ENCODE measurements at places on chromosomes 16 and 17.

- no peak for DNase-seq
Measured at GRCh38 chr16:4378161-4378666, 6.6 kb downstream of the VASN start.

DNA sequence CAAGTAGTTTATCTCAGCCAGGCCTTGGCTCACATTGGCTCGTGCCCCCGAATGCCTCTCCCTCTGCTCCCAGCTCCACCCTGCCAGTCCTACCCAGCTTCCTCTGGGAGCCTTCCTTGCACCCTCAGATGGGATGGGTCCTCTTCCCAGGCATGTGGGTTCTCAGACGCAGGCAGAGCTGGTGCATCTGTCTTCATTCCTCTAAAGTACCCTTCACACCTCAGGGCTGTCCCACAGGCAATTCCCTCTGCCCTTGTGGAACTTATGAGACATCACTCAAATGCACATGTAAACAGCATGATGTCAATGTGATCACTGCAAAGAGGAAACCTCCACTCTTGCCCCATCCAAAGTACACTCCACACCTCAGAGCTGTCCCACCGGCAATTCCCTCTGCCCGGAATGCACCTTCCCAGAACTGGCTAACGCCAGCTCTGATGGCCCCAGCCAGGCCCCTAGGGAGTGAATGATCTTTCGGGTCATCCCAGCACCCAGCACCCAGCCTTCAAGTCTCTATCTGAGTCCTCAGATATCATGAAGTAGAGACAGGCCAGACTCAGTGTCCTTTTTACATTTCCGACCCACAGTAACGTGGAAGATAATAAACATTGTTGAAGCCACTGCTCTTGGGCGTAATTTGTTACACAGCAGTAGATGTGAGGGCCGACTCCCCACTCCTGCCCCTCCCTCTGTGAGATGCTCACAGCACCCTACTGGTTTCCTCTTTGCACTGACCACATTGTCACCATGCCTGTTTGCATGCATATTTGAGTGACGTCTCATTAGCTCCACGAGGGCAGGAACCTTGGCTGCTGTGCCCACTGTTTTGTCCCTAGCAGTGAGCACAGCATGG, 85.4 kb downstream of the N4BP1 start:
- DNase-seq = no peak

DNA sequence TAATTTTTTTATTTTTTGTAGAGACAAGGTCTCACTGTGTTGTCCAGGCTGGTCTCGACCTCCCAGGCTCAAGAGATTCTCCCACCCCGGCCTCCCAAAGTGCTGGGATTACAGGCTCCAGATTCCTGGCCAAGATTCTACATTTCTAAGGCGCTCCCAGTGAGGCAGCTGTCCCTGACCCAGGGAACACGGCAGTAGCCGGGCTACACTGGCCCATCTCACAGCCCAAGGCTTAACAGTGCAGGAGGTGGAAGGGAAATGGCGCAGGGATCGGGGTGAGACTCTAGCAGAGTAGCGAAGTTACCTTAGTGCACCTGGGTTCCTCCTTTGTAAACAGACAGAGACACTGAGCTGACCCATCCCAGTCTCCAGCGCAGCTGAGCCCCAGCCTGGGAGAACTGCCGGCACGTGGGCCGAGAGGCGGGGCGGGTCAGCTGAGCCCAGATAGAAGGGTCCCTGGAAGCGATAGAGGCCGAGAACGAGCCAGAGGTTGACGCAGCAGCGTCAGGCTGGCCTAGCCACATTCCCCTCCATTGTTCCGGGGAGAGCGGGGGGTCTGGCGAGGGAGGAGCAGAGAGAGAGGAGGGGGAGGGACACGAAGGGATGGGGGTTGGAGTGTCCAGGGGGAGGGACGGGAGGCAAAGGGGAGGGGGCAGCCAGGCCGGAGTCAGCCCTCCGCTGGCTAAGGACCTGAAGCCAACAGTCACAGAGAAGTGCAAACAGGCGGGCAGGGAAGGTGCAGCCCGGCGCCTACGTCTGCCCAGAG, 2.5 kb downstream of the CARHSP1 start:
- DNase-seq = no peak

DNA sequence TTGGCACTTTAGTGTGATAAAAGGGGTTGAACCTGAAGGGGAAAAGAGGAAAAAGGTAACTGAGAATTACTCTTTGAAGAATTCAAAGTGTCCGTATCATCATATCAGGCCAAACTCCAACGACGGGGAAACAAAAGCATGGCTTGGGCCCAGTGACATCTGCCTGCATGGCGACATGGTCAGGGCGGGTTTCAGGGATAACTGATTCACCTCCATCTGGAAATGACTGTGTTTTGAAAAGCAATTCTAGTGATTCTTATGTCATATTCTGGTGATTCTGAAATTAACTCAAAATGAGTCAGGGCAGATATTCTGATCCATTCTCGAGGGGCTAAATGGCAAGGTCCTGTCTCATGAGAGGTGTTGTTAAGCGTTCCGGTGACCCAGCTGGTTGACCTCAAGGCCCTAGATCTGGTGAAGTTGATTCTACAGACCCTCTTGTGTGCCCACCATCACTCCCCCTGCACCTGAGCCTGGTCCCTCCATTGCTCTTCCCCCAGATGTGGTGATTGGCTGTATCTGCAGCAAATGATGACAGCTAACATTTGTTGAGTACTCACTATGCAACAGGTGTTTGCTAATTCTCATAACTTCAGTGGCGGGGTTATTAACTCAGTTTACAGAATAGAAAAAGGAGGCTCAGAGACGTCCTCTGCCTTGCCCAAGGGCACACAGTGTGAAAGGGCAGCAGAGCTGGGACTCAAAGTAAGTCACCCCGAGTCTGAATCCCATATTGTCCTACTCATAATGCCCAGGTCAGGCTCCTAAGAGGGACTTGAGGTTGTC, 251.8 kb downstream of the MAF start:
- no peak for DNase-seq

DNA sequence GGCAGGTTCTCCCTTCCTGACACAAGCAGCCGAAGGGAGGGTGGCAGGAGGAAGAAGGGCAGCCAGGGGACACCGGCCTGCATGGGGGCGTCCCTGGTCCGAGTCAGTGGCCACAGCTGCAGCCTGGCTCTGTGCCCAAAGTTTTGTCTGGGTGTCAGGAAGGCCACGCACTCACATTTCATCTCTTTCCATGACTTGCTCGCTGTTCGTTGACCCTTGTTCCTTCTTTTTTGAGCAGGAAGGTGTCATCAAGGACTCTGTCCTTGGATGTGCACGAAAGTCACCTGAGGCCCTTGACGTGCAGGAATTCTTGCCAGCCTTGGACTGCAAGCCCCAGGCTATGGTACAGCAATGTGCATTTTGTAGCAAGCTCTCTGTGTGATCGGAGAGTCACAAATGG, 93.3 kb downstream of the TNFRSF13B start:
- no peak for DNase-seq

GRCh38 chr16:47750371-47750770, 289.2 kb downstream of the PHKB start:
- no peak for DNase-seq

DNA sequence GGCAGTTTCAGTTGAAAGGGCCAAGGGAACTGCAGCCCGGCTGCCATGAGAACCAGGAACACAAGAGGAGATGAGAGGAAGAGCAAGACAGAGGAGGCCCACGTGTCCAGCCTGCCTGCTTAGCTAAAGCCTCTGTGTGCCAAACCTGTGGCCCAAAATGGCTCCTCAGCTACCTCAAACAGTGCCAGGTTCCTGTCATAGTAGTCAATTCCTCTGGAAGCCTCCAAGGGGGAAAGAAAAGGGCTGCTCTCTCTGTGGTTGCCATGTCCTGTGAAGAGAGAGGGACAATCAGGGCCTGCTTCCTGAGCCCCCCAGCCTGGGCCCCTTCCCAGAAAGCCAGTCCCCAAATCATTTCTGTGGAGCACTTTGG, 5.2 kb downstream of the SLC12A4 start:
- DNase-seq = no peak

DNA sequence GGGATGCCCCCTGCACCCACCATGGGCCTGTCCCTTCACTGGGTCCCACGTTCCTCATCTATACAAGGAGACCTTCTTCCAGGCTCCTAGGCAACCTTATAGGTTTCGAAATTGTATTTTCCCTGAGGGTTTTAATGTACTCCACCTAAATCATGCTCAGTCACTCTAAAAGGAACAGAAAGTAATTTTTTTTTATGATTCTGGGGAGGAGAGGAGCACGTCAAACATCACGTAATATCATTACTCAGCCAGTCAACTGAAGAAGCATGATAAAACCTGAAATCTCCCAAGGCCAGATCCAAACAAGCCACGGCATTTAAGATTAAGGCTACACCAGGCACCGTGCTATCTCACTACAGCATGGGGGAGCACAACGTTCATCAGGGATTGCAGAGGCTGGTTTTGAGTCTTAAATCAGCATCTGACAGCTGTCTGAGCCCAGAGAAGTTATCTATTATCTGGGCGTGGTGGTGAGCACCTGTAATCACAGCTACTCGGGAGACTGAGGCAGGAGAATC, 3.9 kb upstream of the TMEM114 start:
- no peak for DNase-seq

GRCh38 chr16:68426347-68426652, 22.0 kb downstream of the SMPD3 start:
- no peak for DNase-seq

DNA sequence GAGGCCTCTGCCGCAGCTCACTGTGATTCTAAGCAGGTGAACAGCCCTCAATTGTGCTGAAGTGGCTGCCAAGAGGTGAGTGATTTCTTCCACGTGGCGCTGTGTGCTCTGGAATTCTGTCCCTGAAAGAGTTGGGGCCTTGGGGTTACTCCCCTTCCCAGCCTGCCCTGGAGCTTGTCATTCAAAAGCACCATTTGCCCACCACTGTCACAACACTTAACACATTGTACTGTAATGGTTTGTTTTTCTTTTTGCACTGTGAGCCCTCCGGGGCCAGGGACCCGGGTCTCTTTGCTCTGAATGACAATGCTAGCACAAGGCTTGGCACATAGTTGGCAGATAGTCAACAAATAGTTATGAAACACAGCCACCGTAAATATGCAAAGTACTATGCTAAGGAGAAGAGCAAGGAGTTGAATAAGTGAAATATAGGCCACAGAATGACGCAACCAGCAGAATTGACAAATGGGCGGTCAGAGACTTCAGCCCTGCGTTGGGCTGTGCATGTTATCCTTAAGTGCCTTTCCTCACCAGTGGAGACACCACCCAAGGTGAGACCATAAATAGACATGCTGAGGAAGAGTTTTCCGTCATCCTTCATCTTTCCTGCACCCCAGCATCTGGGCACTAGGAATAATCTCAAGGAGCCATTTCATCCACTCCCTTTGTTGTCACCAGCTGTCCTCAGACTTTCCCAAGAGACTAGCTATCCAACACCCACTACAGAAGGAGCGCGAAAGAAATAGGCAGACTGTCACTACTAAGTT, 112.0 kb upstream of the DNAH9 start:
- no peak for DNase-seq

GRCh38 chr16:70601576-70602575, 44.5 kb upstream of the IL34 start:
- no peak for DNase-seq

- no peak for DNase-seq
Measured at GRCh38 chr16:72197545-72197944, 25.6 kb upstream of the PMFBP1 start.

GRCh38 chr17:44543905-44544523, 13.3 kb upstream of the FZD2 start:
- DNase-seq = no peak

- no peak for DNase-seq
Measured at GRCh38 chr16:11025120-11025531, 80.8 kb downstream of the CLEC16A start.

GRCh38 chr17:37182786-37183465, 192.9 kb upstream of the C17orf78 start:
- DNase-seq = no peak

DNA sequence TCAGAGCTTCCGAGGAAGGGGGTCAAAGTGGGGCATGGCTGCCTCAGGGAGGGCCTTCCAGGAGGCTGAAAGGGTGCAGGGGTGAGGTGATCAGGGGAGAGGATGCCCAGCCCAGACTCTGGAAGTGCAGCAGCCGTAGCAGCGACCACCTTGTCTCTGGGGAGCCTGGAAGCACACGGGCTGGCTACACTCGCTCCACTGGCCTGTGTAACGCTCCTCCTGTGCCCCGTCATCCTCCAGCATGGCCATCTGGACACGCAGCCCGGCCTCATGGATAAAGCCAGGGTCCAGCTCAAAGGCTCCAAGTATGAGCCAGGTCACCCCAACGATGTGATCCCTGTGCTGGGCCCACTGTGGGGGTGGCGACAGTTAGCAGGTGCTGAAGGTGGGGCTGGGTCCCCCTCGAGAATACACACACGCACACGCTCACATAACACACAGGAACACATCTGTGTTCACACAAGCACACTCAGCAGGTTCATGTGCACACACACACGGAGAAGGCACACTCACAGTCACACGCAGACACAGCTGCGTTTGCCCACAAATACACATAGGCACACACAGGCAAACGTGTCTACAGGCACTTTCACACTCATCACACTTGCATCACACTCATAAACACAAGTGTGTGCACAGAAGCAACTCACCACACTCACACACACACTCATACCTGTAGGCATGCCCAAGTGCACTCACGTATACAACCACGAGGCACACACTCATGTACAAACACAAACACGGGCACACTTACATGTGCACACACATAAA, 19.3 kb downstream of the POLR3K start:
- no peak for DNase-seq

DNA sequence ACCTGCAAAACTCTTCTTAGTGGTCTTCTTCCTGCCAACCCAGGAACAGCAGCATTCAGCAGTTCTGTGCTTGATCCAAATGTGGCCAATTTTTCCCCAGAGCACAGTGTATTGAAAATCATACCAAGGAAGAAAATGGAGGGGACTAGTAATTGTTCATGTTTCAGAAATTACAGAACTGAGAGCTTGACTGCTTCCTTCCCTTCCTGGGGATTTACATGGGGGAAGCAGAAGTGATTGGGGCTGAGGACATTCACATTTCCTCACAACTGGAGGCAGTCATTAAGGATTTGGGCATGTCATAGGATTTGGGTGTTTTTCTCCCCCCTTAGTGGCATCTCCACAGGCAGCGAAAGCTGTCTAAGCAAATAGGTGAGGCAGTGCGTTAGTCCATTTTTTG, 19.7 kb downstream of the CIITA start:
- no peak for DNase-seq

- DNase-seq = no peak
Measured at GRCh38 chr16:22624038-22624799, 113.5 kb downstream of the NPIPB5 start.

Data from activated CD4-positive, alpha-beta T cell treated with anti-CD3 and anti-CD28 coated beads for 24 hours (primary cell).